ENCODE measurements at places on chromosomes 4 and X.

GRCh38 chr4:172127168-172127567, 314.0 kb downstream of the GALNTL6 start:
- no peak for DNase-seq

DNA sequence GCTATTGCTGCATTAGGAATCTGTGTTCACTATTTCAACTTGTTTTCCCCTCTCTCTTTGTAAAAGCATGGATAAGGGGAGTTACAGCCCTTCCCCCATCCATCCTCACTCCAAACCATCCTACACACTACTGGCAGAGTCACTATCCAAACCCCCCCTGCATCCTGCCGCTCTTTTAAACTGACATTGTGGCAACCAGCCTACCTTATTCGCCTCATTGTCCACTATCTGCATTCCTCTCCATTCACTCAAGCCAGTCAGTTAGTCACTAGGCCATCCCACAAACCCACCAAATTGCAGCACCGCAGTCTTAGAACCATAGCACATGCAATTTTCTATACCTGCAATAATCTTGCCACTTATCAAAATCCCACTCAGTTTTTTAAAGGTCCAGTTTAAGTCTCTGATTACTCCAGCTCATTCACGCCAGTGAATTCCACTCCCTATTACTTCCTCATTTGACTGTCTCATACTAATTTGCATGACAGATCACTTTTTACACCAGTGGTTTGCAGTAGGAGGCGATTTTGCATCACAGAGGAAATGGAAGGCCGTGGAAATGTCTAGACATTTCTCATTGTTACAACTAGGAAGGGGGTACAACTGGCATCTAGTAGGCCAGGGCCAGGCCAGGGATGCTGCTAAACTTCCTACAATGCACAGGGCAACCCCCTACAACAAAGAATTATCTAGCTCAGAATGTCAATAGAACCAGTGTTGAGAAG, 181.8 kb downstream of the HS6ST2 start:
- DNase-seq = no peak

DNA sequence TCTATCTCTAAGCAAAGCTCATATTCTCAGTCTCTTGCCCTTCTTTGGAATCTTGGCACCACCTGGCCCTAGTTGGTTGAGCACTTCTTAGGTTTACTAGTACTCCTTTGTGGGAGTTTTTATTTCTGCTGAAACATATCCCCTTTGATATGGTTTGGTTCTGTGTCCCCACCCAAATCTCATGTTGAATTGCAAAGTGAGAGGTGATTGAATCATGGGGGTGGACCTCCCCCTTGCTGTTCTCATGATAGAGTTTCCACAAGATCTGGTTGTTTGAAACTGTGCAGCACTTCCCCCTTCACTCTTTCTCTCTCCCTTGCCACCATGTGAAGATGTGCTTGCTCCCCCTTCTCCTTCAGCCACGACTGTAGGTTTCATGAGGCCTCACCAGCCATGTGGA, 22.2 kb upstream of the SYNPO2 start:
- no peak for DNase-seq

DNA sequence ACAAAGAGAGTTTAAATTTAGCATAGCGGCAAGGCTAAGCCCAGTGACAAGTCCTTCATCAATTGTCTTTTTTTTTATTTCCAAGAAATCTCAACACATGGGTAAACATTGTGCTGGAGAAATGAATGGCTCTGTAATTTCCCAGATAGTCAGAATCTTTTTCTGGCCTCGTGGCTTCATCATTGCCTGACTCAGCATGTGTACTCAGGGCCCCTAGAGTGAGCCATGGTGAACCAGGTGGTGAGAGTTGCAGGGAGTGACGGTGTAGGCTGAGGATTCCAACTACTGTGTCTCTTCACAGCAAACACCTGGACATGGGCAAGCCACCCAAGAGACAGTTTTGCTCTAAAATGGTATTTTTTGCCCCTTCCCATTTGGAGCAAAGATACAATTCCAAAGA, 43.1 kb upstream of the UCP1 start:
- DNase-seq = no peak

- no peak for DNase-seq
These were observed 2266.1 kb downstream of the PCDH7 start for GRCh38 chr4:32986236-32986635.

DNA sequence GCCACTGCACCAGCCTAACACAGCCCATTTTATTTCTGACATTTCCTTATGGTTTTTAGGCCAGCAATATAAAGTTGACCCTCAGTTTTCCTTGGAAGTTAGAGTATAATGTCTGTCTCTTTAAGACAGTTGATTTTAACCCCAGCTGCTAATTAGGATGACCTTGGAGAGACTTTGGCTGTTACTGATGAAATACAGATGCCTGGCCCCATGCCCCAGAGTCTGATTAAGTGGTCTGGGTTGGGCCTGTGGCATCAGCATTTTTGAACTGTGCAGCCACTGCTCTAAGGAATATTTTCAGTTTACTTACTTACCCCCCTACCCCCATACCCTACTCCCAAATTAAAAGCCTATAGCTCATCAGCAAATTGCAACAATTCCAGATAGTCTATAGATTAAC, 85.8 kb downstream of the DCLK2 start:
- DNase-seq = no peak

- DNase-seq = no peak
These were observed 429 bp downstream of the UVSSA start for GRCh38 chr4:1347410-1347864.

DNA sequence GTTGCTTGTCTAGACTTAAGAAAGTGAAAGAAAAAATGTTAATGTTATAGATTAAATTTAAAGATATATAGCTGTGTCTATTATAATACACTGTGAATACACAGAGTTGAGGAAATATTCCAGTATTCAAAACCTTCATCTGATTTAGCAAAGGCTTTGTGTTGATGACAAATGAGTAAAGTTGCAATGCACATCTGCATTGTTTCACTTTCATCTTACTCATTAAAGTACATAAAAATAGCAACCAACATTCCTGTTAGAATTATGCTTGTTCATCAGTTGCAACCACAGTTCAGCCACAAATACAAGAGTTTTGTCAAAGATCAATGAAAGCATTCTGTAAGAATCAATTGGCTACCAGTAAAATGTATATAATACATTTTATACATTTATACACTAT, 346.4 kb upstream of the SLC7A11 start:
- DNase-seq = no peak

DNA sequence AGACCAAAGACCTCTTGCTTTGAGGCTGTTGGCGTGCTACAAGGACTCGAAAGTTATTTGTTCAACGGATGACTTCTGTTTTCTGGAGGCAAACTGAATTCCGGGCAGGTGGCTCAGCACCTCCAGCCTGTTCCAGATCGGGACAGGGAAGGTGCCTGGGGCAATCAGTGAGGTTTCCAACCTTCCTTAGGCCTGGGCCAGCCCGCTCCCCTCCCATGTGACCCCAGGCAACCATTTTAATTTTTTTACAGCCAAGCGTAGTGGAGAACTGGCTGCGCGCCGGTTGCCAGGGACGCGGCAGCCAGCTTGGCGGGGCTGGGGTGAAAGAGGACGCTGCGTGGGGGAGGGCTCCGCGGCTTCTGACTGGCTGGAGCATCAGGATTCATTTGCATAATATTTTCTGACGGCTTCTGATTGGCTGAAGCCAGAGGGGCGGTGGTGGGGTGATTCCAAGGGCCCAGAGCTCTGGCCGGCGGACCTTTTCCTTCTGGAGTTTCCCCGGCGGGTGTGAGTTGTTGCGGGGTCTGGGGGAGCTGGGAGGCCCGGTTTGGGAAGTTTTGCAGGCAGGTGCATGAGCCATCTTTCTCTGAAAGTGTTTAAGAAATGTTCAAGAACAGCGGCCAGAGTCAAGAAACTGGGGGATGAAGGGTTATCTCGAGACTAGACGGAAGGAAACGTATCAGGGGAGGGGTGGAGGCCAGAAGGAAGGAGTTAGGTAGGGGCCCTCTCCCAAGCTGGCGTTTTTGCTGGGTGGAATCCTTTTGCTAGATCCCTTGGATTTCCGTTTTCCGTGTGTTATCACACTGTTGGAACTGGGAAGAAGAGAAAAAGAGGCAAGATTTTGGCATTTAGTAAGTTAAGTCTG, at the start of gene MID1IP1:
MID1IP1 (plus strand) TSS at position 479 of the 865 bp plus-strand sequence. CDS start 3,488 bp downstream, outside the sequence.
- peak; percentile 8 for DNase-seq

DNA sequence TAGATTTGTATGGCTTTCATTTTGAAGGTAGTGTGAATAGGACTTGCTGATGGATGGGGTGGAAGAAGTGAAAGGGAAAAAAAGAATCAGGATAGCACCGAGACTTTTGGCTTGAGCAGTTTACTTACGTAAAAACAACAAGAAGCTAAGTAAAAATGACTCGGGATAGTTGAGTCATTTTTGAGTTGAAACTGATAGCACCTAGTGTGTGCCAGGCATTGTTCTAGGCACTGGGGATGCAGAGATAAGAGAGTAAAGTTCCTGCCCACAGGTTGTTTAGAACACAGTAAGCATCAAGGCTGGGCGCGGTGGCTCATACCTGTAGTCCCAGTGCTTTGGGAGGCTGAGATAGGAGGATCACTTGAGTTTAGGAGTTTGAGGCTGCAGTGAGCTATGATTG, 34.7 kb downstream of the ADD1 start:
- DNase-seq = no peak

GRCh38 chrX:126485409-126485808, 67.2 kb downstream of the DCAF12L1 start:
- no peak for DNase-seq

- DNase-seq = no peak
These were observed 85.7 kb upstream of the TBL1X start for GRCh38 chrX:9378980-9379696.

GRCh38 chr4:81921751-81922159, 450.0 kb upstream of the RASGEF1B start:
- no peak for DNase-seq

DNA sequence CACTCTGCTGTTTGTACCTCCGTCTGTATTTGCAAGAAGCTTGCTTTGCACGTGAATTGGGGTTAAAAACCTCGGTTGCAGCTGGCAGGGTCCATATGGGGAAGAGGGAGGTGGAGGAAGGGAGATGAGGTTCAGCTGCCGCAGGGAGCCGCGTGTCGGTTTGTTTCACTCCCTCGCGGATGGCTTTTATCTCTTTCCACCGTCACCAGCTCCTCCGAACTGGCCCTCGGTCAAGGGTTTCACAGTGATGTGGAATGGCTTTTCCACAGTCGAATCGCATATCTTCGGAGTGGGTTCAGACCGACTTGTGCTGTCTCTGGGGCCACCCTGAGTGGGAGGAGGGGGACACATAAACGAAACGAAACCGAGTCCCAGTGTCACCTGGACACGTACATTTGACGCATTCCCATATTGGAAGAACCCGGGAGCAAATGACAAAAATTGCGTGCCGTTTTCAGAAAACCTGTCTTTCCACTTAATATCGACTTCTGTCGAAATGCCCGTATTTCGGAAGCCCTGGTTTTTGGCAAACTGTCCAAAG, 929 bp downstream of the ZBTB33 start:
- no peak for DNase-seq

GRCh38 chr4:57740625-57741190, 630.5 kb upstream of the IGFBP7 start:
- no peak for DNase-seq

GRCh38 chr4:26570596-26570995, 13.3 kb upstream of the TBC1D19 start:
- no peak for DNase-seq
